ENCODE measurements at places on chromosomes 3 and 15. TPM values are rescaled to one million over a fixed set of nuclear protein-coding genes. Genes with fewer than 3 reads are reported as not detected.

The CRABP1 gene
- 12.8 TPM for total RNA-seq

- H3K4me1 ChIP-seq: no peaks in the 10 kb centered on the region
- H3K27ac ChIP-seq: no peak overlapping the region
- no peaks in the 10 kb centered on the region for H3K27me3 ChIP-seq
- no peaks in the 10 kb centered on the region for H3K36me3 ChIP-seq
- no peak for DNase-seq
Measured at GRCh38 chr3:30583973-30584372, 22.4 kb upstream of the TGFBR2 start.

- no peak overlapping the region for H3K27ac ChIP-seq
- no peaks in the 10 kb centered on the region for H3K36me3 ChIP-seq
- DNase-seq: peak; percentile 39
- H3K4me1 ChIP-seq: no peaks in the 10 kb centered on the region
Measured at GRCh38 chr15:33234020-33234461, 39.5 kb upstream of the FMN1 start.

GRCh38 chr15:60635507-60636352 lies 156.8 kb upstream of the ICE2 start:
- H3K36me3 ChIP-seq: no peaks in the 10 kb centered on the region
- H3K4me3 ChIP-seq: no peak overlapping the region
- DNase-seq: peak; percentile 38

DNA sequence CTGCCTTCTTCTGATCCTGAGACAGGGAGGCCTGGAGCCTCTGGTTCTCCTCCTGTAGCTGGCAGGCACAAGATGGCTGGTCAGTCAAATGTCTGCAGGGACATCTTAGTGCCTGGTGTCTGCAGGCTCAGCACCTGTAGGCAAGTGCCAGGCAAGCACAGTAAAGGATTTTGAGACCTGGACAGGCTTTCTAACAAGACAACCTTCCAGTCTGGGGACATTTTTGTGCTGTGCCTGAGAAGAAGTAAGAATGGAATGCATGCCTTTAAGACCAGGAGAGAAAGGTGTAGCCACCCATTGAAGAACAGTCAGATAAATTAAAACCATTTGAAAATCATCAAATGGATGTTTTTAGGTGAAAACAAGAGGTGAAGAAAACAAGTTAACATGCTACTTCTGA lies 31.2 kb downstream of the DZIP1L start:
- H3K36me3 ChIP-seq: peaks cover 59% of the 10 kb centered on the region
- no peak overlapping the region for H3K27ac ChIP-seq
- no peak for DNase-seq
- H3K4me3 ChIP-seq: no peak overlapping the region

GRCh38 chr3:66401675-66402491 lies 98.9 kb downstream of the LRIG1 start:
- H3K36me3 ChIP-seq: peaks cover 6% of the 10 kb centered on the region
- no peaks in the 10 kb centered on the region for H3K27me3 ChIP-seq
- H3K4me1 ChIP-seq: no peaks in the 10 kb centered on the region
- no peak overlapping the region for H3K27ac ChIP-seq
- H3K4me3 ChIP-seq: no peak overlapping the region

The MORC1 gene
- not detected for total RNA-seq

DNA sequence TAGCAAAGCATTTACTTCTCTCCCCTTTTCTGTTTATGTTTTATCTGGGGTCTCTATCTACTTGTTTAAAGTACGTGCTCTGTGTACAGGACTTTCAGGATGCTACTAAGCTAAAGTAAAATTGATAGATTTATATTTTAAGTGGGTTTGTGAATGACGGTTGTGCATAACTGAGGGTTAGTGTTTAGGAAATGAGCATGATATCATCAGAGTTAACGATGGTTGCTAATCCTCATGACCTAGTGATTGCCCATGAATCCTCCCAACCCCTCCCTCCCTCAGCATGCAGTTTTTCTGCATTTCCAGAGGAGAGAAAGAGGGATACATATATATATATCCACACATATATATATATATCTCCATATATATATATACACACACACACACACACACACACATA lies 957.2 kb downstream of the TUSC7 start:
- no peak overlapping the region for H3K4me3 ChIP-seq
- H3K4me1 ChIP-seq: peaks cover 25% of the 10 kb centered on the region
- H3K27me3 ChIP-seq: no peaks in the 10 kb centered on the region

- DNase-seq: no peak
- H3K36me3 ChIP-seq: no peaks in the 10 kb centered on the region
- H3K27me3 ChIP-seq: no peaks in the 10 kb centered on the region
Measured at GRCh38 chr15:81227716-81228115, 31.0 kb downstream of the IL16 start.

The CTDSPL2 gene
- total RNA-seq: 46.6 TPM

DNA sequence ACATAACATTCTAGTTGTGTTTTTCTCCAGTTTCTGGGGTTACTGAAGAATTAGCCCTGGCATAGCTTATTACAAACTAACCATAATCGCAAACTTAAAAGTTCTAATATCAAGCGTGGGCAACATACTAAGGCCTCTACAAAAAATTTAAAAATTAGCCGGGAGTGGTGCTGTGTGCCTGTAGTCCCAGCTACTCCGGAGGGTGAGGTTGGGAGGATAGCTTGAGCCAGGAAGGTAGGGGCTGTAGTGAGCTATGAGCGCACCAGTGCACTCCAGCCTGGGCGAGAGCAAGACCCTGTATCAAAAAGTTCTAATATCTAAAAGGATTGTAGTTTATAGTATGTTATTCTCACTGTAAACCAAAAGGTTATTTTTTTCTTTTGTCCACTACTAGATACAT lies 1.1 kb downstream of the OIP5 start:
- H3K36me3 ChIP-seq: no peaks in the 10 kb centered on the region
- peaks cover 3% of the 10 kb centered on the region for H3K4me1 ChIP-seq
- no peak overlapping the region for H3K27ac ChIP-seq
- no peak for DNase-seq

GRCh38 chr3:4139462-4140140 lies 163.6 kb upstream of the SETMAR start:
- H3K4me3 ChIP-seq: no peak overlapping the region
- H3K27me3 ChIP-seq: no peaks in the 10 kb centered on the region
- no peak overlapping the region for H3K27ac ChIP-seq
- DNase-seq: no peak
- no peaks in the 10 kb centered on the region for H3K4me1 ChIP-seq

DNA sequence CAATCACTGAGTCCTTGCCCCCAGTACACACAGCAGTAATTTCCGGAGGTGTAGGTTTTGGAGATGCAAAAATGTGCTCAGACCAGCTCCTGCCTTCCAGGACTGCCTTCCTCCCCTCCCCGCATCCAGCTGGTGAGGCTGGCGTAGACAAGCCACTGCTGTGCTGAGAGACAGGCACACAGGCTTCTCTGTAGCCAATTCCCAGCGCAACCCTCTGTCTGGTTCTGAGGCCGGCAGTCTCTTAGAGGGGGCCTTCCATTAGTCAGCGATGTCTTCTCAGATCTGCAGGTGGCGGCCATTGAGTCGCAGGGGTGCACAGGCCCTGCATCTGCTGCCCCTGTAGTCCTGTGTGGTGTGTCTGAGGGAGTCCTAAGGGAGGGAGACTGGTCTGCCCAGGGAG lies 114.4 kb downstream of the DNAJB8 start:
- no peaks in the 10 kb centered on the region for H3K27me3 ChIP-seq
- peaks cover 40% of the 10 kb centered on the region for H3K4me1 ChIP-seq
- no peak overlapping the region for H3K4me3 ChIP-seq
- no peak overlapping the region for H3K27ac ChIP-seq

DNA sequence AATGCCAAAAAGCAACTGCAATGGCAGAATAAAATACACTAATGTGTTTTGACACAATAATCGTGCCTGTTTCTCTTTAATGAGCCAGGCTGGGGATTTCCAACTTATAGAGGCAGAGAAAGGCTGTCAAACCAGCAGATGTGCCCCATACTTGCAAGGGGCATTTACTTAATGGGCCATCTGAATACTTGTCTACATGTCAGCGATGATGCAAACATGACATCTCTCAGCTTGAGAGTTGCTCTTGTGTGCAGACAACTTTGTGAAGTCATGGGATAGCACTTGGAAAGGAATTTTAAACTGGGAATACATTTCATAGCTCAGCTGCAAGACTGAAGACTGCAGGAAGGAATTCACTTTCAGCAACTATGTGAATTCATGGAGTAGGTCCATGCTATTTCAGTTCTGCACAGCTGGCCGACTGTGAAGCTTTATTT lies 127.4 kb upstream of the ADAMTS9 start:
- peak; percentile 76 for DNase-seq
- H3K36me3 ChIP-seq: no peaks in the 10 kb centered on the region
- no peak overlapping the region for H3K4me3 ChIP-seq
- no peaks in the 10 kb centered on the region for H3K27me3 ChIP-seq
- H3K4me1 ChIP-seq: peaks cover 33% of the 10 kb centered on the region

DNA sequence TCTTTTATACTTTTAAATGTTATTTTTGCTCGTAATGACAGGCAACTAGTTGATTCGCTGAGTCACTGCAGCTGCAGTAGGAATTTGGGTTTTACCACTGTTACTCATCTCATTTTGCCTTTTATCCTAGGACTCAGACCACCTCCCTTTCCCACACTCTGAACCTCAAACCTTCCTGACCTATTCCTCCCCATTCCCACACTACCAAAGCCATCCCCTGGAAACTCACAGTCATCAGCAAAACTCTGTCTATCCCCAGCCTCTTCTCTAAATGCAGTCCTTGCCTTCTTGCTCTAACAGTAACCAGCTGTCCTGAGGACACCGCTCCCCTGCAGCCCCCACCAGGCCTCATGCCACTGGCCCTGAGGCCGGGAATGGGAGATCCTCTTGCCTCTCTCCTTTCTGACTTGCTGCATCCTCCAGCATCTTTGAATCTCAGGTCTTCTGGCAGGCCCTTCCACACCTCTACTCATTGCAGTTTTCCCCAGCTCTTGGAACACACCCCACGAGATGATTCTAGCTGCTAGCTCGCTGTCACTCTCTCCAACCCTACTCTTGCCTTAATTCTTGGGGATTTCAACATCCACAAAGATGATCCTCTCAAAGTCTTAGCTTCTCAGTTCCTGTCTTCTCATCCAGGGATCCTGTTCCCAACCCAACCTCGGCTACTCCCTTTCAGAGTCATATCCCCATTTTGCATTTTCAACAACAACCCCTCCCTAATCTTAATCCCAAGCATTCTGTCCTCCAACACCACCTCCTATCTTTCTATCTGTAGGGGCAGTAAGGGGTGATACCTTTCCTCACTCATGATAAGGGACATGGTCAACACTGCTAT lies 55.9 kb upstream of the C3orf80 start:
- no peak overlapping the region for H3K4me3 ChIP-seq
- peak; percentile 76 for DNase-seq
- H3K27ac ChIP-seq: no peak overlapping the region
- no peaks in the 10 kb centered on the region for H3K36me3 ChIP-seq
- H3K27me3 ChIP-seq: no peaks in the 10 kb centered on the region

- H3K4me3 ChIP-seq: no peak overlapping the region
- peak; percentile 27 for DNase-seq
- H3K36me3 ChIP-seq: no peaks in the 10 kb centered on the region
Measured at GRCh38 chr3:27456554-27456953, 27.6 kb downstream of the SLC4A7 start.

DNA sequence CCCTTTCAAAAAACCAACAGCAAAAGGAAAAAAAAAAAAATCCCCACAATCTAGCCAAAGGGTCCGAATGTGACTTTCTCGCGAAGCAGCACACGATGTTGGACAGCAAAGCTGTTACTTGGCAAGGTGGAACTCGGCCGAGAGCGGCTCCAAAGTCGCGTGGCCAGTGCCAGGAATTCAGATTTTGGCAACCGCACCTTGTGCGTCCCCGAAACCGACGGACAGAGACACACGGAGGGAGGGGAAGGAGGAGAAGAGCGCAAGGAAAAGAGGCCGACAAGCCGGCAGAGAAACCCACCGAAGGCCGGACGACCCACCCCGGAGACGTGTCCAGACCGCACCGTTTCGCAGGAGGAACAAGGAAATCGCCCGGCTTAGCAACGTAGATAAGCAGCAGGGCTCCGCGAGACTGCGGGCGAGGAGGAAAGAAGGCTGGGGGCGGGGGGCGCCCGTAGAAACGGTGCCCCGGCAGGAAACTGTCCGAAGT lies 517.3 kb downstream of the MECOM start:
- H3K36me3 ChIP-seq: no peaks in the 10 kb centered on the region
- peak; percentile 65 for DNase-seq
- peaks cover 16% of the 10 kb centered on the region for H3K4me1 ChIP-seq
- H3K4me3 ChIP-seq: peak overlapping the region; percentile 58
- H3K27ac ChIP-seq: no peak overlapping the region
- peaks cover 32% of the 10 kb centered on the region for H3K27me3 ChIP-seq

The GALK2 gene
- total RNA-seq: 27.8 TPM

The RPLP1 gene
- total RNA-seq: 303 TPM

GRCh38 chr15:60392986-60393790 lies 4.6 kb downstream of the ANXA2 start:
- no peak overlapping the region for H3K4me3 ChIP-seq
- no peak overlapping the region for H3K27ac ChIP-seq
- H3K36me3 ChIP-seq: no peaks in the 10 kb centered on the region
- no peaks in the 10 kb centered on the region for H3K27me3 ChIP-seq

The CGGBP1 gene
- 46.7 TPM for total RNA-seq

- H3K27ac ChIP-seq: no peak overlapping the region
- no peaks in the 10 kb centered on the region for H3K4me1 ChIP-seq
- H3K36me3 ChIP-seq: no peaks in the 10 kb centered on the region
- no peak overlapping the region for H3K4me3 ChIP-seq
- no peak for DNase-seq
Measured at GRCh38 chr3:55164191-55164590, 236.3 kb upstream of the LRTM1 start.

DNA sequence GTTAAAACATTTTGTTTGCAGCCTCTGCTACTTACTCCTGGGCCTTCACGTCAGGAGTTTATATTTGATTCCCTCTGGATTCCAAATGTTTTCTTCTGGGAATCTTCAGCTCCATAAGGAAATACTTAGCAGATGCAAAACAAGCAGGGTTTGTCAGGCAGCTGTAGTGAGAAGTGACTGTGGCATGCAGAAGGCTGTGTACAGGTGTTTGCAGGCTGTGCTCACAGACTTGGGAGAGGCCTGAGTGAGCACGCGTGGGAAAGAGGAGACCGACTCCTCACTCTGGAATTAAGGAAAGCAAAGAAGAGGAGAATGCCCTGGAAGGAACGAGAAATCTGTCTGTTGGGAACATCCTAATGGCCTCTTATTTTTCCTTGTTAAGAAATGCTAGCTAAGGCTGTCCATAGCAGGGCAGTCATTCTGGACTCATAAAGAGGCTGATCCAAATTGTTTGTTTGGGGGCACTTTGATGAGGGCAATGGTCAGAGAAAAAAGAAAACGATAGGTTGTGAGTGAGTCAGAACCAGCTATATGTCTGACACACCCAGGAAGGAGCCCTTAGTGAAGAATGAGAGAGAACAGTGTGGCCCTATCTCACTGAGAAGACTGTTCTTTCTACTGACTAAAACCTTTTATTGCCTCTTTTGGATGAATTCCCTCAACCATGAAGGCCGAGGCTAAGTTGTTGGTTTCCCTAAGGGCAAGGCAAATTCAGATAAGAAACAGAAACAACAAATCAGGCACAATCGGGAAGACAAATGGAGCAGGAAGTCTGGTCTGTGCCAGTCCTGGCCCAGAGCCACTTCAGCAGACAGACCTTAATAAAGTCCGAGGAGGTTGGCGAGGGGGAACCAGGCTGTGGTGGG lies 82.6 kb downstream of the TGFBR2 start:
- H3K36me3 ChIP-seq: no peaks in the 10 kb centered on the region
- H3K27ac ChIP-seq: no peak overlapping the region
- peaks cover 9% of the 10 kb centered on the region for H3K4me1 ChIP-seq
- no peak for DNase-seq
- H3K27me3 ChIP-seq: no peaks in the 10 kb centered on the region
- no peak overlapping the region for H3K4me3 ChIP-seq

Data from cardiac muscle cell (in vitro differentiated cells and primary cell).